ENCODE measurements at places on chromosomes 13 and 19.

DNA sequence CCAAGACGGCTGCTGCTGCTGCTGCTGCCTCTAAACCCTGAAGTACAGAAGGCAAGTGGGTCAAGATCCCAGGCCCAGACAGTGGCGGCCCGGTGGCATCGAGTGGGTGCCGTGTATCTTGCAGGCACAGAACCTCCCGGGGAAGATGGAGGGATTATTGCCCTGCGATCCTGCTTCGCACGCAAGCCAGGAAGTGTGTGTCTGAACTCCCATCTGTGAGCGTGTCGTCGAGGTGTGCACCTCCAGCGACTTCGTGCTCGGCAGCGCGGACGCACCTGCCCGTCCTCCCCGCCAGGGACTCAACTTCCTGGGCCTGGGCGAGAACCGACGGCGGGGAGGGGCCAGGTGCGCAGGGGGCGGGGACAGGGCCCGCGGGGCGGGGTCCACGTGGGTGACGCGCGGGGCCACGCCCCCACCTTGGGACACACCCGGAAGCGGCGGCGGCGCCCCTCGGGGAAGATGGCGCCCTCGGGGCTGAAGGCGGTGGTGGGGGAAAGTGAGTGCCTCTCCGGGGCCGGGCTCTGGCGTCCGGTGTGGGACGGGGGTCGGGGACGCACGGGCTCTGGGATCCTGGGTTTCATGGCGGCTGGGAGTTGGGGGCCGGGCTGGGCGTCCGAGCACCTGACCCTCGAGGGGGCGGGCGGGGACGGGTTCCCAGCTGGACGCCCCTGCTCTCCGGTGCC, at the start of gene STXBP2:
Gene STXBP2, plus strand, starts transcription at position 420 of the 683 bp plus-strand sequence. Its CDS starts 40 bp downstream, at position 460.
- DNase-seq, result peak; percentile 56

- DNase-seq, result no peak
These were observed 50.4 kb downstream of the MYO9B start for GRCh38 chr19:17125728-17126677.

- DNase-seq, result no peak
These were observed 26.8 kb downstream of the LAMP1 start for GRCh38 chr13:113323869-113324268.

- peak; percentile 98 for DNase-seq
These were observed 24.0 kb downstream of the SLC8A2 start for GRCh38 chr19:47447470-47448359.

GRCh38 chr13:77820431-77821149, 98.0 kb downstream of the EDNRB start:
- DNase-seq, result peak; percentile 10

DNA sequence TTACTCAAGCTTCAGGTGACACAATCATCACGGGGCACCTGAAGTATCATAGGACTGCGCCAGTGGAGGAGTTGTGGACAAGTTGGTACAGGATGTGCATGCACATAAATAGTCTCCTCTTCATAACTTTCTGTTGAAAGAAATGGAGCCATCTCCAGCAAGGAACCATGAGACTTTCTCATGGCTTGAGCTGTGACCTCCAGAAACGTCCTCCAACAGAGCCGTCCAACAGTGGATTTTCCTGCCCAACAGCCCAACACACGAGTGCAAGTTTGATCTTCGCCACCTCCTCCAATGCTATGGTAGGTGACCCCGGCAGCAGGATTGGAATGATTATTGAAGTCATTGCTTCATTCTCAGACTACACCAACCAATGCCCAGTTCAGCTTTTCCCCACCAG, 105.1 kb upstream of the ZNF507 start:
- DNase-seq, result no peak

- DNase-seq, result no peak
These were observed 41.9 kb downstream of the N4BP2L2 start for GRCh38 chr13:32496599-32497160.

GRCh38 chr19:7476241-7476640, 12.6 kb downstream of the PEX11G start:
- DNase-seq, result no peak

GRCh38 chr13:87538366-87539052, 132.7 kb upstream of the SLITRK5 start:
- no peak for DNase-seq

DNA sequence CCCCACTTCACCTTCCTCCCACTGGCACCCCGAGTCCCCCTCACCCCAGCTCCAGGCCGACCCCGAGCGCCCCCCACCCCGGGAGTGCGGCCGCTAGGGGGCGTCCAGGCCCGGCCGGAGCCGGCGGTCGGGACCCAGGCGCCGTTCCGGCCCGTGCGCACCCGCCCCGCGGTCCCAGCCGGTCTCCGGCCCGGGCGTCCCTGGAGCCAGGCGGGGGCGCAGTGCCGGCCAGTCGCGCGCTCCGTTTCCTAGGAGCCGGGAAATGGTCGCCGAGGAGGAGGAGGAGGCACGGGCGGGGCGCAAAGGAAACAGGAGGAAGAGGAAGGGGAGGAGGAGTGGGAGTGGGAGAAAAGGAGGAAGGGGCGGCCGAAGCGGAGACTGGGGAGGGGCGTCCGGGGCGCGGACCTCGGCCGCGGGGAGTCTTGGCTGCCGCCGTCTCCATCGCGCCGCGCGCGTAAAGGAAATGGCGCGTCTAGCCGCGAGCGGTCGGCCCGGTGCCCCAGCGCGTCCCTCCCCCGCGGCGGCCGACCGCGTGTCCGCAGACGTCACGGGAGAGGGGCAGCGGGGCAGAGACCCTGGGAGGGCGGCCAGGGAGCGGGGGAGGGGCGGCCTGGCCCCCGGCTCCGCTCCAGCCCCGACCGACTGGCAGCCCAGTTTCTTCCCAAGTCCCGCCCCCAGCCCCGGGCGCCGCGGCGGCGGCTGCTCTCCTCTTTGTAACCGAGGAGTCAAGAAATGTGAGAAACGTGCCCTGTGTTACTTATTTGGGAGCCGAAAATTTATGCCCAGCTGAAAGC, 1.1 kb upstream of the KCTD15 start:
- DNase-seq, result peak; percentile 96

DNA sequence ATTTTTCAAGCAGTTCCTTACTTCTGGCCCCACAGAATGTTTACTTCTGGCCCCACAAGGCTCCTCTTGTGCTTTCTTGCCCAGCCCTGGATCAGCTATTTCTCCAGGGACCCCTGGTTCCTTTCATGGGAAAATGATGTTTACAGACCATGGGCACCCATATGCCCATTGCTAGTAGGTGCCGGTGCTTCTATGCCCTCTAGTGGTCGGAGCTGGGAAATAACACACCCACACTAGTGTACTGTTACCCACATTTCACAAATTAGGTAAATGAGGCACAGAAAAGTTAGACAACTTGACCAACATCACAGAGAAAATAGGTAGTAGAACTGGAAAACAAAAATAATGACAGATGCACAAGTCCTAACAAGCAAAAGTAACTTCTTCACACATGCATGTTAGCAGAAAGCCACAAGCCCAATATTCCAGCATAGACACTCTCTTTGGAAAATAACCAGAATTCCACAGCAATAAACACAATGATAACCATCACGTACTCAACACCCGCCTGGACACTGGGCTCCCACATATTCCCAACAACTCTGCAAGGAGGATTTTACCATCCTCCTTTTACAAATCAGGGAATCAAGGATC, 1.3 kb upstream of the CEACAM6 start:
- peak; percentile 16 for DNase-seq

- DNase-seq, result no peak
These were observed 61.4 kb upstream of the URI1 start for GRCh38 chr19:29880498-29881081.

DNA sequence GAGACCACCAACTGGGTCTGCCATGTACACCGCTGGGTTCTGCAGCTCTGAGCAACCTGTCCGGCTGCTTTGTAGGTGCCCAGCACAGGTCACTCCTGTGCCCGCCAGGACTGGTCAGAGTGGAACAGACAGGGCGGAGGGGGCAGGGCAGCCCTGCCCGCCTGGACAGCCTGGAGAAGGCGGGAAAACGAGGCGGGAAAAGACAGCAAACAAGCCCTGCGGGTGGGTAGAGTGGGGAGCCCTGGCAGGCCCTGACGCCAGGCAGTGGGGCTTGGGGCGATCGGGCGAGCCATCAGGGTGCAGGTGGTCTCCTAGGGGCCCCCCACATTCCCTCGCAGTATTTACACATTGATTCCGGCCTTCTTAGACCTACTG, 533 bp upstream of the UHRF1 start:
- DNase-seq, result peak; percentile 44

- no peak for DNase-seq
These were observed 8.2 kb downstream of the SMIM24 start for GRCh38 chr19:3471954-3472655.

- DNase-seq, result peak; percentile 77
These were observed 22.0 kb upstream of the TPT1 start for GRCh38 chr13:45362939-45363338.

- no peak for DNase-seq
These were observed 11.2 kb upstream of the SELENOW start for GRCh38 chr19:47767349-47767748.

DNA sequence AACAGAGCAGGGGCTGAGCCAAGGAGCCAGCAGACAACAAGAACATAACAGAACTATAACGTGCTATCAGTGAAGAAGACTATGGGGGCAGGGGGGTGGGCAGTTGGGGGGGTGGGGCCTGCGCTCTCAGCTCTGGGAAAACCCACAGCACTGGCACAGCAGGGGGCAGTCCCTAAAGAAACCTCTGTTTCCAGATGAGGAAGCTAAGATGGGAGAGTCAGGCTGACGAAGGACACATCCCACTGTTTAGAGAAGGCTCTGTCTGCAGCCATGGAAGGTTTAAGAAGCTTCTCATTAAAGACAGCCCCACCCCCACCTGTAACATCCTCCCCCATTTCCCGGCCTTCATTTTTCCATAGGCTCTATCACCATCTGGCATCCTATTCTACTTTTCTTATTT, 7.1 kb upstream of the DOCK9 start:
- DNase-seq, result no peak

DNA sequence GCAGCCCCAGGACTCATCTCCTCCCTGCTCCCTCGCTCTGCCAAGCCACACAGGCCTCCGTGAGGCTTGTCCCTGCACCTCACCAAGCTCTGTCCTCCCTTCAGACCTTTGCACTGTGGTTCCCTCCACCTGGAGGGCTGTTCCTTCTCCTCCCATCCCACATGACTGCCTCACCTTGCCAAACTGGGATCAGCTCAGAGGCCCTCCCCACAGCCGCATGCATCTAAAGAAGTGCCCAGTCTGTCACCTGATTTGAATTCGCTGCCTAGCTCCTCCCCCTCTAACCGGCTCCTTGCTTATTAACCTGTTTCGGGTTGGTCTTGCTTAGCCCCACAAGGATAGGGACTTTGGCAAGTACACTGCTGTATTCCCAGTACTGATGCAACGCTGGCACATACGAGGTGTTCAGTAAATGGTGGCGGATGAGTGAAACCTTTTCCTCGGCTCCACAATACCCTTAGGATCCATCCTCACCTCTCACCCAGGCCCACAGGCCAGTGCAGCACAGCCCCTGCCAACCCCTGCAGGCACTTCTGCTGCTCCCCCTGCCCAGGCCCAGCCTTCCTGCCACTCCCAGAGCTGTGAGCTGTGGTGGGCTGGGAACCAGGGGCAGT, 4.4 kb downstream of the AKT2 start:
- DNase-seq, result peak; percentile 63

GRCh38 chr13:98301721-98302120, 124.7 kb upstream of the RNF113B start:
- DNase-seq, result no peak

DNA sequence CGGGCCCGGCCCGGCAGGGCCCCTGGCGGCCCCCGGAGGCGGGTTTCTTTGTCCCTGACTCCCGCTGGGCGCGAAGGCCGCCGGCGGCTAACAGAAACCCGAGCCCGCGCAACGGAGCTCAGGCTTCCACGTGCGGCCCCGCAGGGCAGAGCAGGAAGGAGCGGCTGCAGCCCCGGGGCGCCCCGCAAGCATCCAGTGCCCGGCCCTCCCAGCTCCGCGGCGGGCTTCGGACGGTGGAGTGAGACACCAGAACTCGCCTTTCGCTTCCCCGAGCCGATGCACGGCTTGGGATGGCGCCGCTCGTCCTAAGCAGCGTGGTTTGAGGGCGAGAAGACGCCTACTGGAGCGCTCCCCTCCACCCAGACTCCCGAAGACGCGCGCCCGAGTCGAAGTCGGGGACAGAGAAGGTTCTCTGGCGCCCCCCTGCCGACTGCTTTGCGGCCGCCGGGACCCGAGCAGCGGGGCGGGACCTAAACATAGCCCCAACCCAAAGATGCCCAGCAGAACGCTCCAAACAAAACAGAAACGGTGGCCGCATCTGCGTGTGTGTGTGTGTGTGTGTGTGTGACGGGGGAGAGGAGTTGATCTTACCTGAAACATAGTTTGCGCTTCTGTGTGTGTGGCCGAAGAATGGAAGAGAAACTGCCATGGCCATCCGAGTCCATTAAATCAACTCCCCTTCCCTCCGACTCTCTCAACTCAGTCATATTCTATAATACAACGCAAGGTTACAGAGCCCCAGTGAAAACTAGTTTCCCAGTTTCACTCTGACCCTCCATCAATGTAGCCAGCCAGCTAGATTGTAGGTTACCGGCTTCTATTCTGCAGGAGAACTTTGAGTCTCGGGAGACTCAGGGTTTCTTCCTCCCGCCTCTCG, 629 bp upstream of the FGF9 start:
- DNase-seq, result peak; percentile 75

DNA sequence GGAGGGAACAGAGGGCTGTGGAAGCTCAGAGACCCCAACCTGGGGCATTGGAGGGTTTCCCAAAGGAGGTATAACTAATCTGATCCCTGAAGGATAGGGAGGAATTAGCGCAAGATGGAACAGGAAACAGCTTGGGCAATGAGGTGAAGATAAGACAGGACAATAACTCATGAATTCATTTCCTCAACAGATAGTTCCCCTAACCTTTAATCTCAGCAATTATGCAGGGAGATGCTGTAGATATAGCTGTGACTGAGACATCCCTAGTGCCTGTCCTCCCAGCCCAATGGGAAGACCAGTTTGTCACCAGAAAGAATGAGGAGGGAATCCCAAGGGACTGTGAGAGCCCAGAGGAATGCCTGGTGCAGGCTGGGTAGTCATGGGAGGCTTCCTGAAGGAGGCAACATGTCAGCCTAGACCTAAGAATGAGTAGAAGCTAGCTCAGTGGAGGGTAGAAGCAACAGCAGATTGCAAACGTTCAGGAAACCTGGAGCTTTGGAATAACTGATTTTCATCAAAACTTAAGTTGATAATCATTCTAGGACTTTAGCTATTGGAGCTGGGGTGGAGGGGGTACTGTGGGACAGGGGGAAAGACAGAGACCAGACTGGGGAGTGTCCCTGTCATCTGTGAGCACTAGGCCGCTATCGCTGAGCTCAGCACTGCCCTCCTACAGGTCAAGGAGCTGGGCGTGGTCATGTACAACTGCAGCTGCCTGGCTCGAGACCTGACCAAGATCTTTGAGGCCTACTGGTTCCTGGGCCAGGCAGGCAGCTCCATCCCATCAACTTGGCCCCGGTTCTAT, 18.8 kb downstream of the HIPK4 start:
- DNase-seq, result no peak

Measured in ELF-1 (cell line).